ENCODE measurements at places on chromosomes 1 and 21.
A peak's percentile ranks its signal among the peaks of the same experiment; 100 is the strongest.

- no peak for DNase-seq
Observed at GRCh38 chr1:3922851-3923250, 22.8 kb upstream of the C1orf174 start.

- DNase-seq, result no peak
Observed at GRCh38 chr1:183194527-183195141, 8.6 kb downstream of the LAMC2 start.

GRCh38 chr1:201578008-201578888 lies 39.3 kb downstream of the NAV1 start:
- DNase-seq, result no peak

DNA sequence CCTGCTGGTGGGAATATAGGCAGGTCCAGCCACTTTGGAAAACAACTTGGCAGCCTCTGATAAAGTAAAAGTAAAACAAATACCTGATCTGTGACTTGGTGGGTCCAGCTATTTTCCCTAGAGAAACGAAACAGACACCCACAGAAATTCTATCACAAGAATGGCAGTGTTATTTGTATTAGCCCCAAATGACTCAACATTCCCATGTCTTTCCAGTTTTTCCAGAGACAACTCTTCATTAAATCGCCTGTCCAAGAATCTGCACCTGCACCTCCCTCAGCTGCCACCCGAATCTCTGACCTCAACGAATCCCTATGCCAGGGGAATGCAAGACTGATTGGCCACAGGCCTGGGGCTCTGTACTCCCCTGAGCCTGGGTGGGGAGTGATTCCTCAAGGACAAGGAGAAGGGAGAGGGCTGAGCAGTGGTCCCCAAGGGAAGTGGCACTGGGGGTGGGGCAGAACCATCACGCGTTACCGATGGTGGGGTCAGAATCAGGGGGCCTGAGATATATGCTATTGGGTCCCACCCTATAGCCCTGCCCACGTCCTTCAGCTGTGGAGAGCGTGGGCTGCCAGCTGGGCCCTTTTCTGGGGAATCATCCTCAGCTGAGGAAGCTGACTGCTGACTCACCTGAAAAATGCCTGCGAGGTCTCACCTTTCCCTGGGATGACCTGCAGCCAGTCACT lies 553.0 kb downstream of the PTPRU start:
- no peak for DNase-seq

GRCh38 chr21:37366482-37367316 lies at the start of gene DYRK1A:
TSS of gene DYRK1A (plus strand) at chr21:37366773. CDS start at chr21:37420375, 53,602 bp downstream.
- DNase-seq, result peak; percentile 99

Measured in GM04504 (cell line).